ENCODE measurements at places on chromosomes 2 and 18.

DNA sequence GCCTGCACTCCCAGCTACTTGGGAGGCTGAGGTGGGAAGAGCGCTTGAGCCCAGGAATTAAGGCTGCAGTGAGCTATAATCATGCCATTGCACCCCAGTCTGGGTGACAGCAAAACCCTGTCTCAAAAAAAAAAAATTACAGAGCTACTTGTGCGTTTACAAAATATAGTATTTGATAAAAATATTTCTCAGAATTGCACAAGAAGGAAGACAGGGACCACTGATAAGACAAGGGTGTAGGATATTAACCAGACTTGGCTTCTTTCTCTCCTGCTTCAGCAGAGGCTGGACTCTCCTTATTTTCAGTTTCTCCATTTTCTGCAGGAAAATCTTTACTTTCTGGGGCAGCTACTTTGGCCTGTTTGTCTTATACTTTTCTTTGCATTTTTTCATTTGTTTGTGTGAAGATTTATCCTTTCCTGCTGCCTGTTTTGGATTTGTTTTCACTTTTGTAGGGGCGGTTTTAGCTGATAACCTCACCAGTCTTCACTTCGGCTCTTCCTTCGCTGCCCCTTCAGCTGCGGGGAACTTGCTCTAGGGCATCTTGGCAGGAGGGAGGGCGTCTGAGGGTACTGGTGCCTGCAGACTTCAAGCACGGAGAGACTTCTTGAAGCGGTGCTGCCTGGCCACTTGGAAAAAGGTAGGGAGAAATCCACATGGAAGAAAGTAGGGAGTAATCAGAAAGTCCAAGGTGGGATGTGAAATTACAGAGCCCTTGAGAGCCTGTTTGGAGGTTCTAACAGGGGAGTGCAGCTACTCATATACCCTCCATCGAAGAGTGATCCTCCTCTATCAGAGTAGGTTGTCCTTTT is 14.9 kb upstream of the ZDBF2 start:
- no peak for DNase-seq

GRCh38 chr2:133841900-133842299 is 273.6 kb upstream of the NCKAP5 start:
- no peak for DNase-seq

DNA sequence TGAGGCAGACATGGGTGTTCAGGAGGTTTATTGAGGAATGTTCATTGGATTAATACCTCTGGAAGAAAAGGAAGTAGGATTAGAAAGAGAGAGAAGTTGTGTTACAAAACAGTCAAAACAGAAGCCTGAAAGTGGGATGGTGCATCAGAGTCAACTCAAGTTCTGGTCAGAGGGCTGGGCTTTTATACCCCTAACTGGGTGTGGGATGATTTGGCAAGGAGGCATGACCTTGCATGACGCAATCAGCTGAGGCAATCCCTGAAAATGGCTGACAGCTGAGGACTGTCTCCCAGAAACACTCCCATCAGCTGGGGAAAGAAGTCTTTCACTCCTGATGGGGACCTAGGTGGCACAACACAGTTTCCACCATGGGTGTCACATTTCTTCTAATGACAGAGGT is 818.2 kb downstream of the SATB2 start:
- DNase-seq = no peak

- no peak for DNase-seq
These were observed 144.1 kb downstream of the ZFP36L2 start for GRCh38 chr2:43082111-43082894.

GRCh38 chr2:85945586-85945985 is 56.8 kb upstream of the ST3GAL5 start:
- no peak for DNase-seq

DNA sequence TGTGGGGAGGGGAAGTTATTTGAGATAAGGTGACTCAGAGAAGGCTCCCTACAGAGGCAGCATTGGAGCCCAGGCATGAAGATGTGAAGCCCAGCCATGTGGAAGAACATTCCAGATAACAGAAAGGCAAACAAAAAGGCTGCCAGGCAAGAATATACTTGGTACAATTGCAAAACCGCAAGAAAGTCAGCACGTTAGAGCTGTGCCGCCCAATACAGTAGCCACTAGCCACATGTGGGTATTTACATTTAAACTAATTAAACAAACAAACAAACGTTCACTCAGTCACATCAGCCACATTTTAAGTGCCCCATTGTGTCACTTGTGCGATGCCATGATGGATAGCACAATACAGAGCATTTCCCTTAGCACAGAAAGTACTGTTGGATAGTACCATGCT is 179.6 kb downstream of the SATB2 start:
- DNase-seq = no peak

DNA sequence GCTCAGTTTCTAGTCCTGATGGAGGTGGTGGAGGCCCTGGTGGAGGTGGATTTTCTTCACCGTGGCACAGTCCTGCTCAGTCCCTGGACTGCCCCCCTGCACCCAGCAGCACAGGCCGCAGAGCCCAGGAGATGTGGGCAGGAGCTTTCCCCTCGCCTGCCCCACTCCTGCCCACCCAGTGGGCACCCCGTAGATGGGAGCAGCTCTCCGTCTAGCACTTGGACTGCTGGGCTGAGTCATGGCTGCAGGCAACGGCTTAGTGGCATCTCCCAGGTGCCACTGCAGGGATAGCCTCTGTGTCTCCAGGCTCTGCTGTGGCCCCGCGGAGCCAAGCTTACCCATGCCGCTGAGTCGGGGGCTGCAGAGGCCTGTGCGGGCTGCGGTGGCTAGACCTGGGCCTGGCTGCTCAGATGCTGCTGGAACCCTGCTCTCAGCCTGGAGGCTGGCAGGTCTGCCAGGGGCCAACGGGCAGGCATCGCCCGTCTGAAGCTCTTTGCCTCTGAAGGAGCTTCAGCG is 92.3 kb upstream of the CTDP1 start:
- no peak for DNase-seq

DNA sequence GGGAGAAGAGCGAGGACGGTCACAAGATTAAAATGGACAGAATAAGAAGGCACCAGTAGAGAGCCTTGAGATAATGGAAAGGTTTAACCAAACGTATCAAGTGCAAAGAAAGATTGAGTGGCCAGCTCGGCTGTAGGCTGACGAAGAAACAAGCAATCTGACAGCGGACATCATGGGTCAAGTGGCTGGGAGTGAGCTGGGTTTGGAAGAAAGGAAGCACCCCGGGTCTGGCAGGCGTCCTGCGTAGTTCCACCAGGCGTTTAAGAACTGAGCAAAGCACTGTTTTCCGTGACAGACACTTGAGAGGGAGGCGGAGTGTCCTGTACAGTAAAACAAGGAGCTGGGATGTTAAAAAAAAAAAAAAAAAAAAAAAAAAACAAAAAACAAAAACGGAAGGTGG is 27.1 kb downstream of the DAPL1 start:
- DNase-seq = no peak

DNA sequence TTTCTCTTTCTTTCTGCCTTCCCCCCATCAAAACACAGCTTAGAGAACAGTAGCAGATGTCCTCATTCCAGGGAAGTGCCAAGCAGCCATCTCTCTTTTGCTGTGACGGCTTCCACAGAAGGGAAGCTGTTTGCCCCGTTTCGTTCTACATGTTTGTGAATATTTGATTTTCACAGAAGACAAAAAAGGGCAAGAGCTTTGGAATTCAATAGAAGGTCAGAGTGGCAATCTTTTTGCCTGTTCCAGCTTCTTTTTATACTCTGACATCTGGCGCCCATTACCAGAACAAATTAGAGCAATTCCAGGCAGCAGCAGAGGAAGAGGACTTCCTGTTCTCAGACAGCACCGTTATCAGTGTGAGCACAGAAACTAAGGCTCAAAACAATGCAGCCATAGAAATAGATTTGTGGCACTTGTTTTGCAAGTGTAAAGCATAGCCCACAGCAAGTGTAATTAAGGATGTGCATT is 79.0 kb upstream of the CDH19 start:
- DNase-seq = no peak

DNA sequence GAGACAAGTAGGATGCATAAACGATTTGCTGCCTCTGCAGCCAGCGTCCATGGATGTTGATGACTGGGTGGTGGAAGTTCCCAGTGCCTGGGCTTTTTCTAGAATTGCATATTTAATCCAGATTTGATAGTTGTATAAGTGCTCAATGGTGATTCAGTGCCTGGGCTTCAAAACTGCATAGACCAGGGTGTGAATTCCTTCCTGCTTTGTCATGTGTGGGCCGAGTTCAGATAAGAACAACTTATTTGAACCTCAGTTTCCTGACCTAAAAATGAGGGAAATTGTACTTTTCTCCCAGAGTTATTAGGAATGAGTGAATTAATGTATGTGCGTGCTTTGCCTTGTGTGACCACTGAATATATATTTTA is 154.6 kb downstream of the WDSUB1 start:
- no peak for DNase-seq

DNA sequence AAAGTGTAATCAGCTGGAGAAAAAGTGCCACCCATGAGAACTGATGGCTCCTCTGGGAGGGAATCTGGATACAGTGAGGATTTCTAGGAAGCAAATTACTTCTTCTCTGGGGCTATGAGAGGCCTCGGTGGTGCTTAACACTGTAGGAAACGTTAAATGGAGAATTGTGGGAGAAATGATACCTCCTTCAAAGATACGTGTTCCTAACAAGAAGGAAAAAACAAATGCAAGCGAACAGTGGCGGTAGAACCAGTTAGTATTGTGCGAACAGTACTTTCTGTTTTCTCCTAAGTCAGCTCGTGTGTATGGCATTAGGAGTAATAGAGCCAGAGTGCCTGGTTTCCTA is 587 bp upstream of the MTIF2 start:
- no peak for DNase-seq

- DNase-seq = no peak
These were observed 499 bp downstream of the COBLL1 start for GRCh38 chr2:164840930-164841718.

- no peak for DNase-seq
These were observed 115.5 kb downstream of the ERBB4 start for GRCh38 chr2:212423089-212423488.

DNA sequence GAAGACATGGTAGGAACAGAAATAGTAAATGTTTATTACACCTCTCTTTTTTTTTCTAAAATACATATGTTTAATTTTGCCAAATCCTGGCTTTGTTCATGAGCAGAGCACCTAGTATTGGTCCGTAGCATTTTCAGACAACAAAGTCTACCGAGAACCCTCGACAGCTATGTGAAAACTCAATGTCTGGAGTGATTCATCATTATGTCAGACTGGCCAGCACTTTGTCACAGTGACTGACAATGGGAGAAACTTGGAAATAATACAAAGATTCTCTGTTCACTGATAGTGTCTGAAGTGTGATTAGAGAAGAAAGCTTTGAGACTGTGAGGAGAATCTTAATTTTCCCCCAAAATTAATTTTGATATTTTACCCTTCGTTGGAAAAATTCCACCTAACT is 143.0 kb downstream of the HNMT start:
- DNase-seq = no peak

DNA sequence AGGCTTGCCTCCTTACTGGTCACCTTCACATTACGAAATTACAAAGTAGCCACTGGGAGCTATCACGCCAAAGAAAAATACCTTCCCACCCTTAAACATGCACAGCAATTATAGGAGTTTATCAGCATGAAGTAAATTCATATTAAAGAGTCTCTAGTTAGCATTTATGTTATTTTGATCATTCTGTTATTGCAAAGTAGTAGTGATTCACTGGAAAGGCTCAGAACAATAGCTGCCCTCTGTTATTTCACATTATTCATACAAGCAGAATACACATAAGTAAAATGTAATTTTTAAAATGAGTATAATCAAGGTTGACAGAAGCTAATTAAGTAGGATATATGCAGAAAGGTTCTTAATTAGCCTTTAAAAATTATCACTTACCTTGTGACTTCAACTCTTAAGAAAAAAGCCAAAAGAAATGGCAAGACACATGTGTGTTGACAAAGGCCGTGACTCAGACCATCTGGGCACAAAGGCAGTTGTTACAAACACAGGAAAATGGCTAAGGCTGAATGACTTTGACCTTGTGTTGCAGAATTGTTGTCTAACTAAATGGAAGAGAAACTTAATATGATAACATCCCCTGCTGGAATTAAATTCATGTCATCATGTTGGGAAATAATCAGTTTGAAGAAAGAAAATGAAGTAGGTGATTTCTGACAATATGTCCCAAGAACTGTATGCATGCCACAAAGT is 108.3 kb downstream of the ARL6IP6 start:
- no peak for DNase-seq

DNA sequence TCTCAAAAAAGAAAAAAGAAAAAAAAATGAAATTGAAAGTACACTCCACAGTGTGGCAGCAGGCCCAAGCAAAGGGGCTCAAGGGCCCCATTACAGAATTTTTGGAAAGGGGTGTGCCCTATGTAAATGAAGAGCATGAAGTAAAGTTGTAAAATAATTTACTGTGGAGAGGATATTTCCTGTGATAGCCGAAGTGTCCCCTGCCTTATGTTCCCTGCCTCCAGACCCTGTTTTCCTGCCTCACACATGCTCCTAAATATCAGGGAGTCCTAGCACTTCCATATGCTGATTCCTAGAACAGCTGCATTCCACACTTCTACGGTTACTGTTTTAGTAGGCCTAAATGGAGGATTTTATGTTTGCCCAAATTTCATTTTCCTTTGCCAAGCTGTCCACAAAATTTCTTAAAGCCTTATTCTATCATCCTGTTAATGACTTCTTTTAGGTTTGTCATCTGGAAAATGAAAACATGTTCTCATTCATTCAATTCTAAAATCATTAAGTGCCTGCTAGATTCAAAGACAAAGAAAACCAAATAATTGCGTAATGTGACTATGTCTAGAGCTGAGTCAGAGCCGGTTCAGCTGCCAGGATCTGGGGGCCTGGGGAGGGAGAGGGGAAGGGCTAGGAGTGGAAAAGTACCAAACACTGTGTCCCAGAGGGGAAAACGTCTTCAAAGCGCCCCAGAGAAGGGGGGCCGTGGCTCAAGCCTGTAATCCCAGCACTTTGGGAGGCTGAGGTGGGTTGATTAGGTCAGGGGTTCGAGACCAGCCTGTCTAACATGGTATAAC is 25.9 kb upstream of the IMPA2 start:
- no peak for DNase-seq

DNA sequence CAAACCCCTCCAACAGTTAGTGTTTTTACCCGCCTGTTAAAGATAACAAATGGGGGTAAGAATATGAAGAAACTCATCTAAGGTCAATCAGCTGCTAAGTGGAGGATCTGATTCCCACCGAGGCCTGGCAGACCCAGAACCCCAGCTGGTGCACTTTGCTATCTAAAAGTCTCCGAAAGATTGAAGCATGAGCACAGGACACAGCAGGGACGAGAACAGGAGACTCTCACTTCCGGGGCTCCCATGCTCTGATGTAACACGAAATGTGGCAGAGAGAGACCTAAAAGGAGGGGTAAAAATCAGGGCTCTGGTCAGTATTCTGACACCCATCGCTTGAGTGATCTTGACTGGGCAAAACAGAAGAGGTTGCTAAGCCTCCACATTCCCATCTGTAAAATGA is 119.7 kb downstream of the PDCL3 start:
- DNase-seq = no peak

- DNase-seq = no peak
These were observed 217.8 kb downstream of the SETBP1 start for GRCh38 chr18:44898498-44898897.
